ENCODE measurements at places on chromosomes 2 and 18. TPM values are rescaled to one million over a fixed set of nuclear protein-coding genes. Genes with fewer than 3 reads are reported as not detected.

Gene RGPD8
- 8.0 TPM for total RNA-seq

Gene TMEM37
- 210 TPM for total RNA-seq

Gene C2orf66
- not detected for total RNA-seq

DNA sequence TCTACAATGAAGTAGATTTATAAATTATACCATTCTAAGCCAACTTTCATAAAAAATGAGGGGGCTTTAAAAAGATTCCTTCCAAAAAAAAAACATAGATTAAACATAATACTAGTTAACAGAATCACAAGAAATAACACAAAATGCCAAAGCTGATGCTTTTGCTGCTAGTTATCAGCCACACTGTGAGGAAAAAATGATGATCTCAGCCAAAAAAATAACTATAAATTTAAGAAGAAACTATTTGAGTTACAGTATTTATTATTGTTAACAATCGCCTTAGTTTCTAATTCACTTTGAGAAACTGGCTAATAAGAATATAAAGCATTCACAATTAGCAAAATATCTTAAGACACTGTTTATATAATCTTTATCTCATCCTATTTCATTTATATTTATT is 27.1 kb downstream of the BAZ2B start:
- H3K27me3 ChIP-seq: no peaks in the 10 kb centered on the region
- no peak for DNase-seq
- peaks cover 5% of the 10 kb centered on the region for H3K4me1 ChIP-seq
- H3K36me3 ChIP-seq: no peaks in the 10 kb centered on the region

DNA sequence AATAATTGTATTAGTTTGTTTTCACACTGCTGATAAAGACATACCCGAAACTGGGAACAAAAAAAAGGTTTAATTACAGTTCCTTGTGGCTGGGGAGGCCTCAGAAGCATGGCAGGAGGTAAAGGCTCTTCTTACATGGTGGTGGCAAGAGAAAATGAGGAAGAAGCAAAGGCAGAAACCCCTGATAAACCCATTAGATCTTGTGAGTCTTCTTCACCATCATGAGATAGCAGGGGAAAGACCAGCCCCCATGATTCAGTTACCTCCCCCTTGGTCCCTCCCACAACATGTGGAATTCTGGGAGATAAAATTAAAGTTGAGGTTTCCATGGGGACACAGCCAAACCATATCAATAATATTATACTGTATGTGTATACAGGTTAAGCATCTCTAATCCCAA is 73.3 kb upstream of the CABLES1 start:
- H3K27me3 ChIP-seq: no peaks in the 10 kb centered on the region
- H3K27ac ChIP-seq: no peak overlapping the region
- no peaks in the 10 kb centered on the region for H3K36me3 ChIP-seq
- H3K4me3 ChIP-seq: no peak overlapping the region
- DNase-seq: no peak

GRCh38 chr18:58807766-58808165 is 56.9 kb upstream of the ZNF532 start:
- no peaks in the 10 kb centered on the region for H3K4me1 ChIP-seq
- no peak for DNase-seq
- no peaks in the 10 kb centered on the region for H3K27me3 ChIP-seq

- DNase-seq: peak; percentile 17
- no peaks in the 10 kb centered on the region for H3K27me3 ChIP-seq
- no peaks in the 10 kb centered on the region for H3K4me1 ChIP-seq
- no peak overlapping the region for H3K27ac ChIP-seq
- no peaks in the 10 kb centered on the region for H3K36me3 ChIP-seq
Measured at GRCh38 chr2:191228861-191229260, 16.3 kb upstream of the MYO1B start.
